ENCODE measurements at places on chromosomes 2 and 18.

DNA sequence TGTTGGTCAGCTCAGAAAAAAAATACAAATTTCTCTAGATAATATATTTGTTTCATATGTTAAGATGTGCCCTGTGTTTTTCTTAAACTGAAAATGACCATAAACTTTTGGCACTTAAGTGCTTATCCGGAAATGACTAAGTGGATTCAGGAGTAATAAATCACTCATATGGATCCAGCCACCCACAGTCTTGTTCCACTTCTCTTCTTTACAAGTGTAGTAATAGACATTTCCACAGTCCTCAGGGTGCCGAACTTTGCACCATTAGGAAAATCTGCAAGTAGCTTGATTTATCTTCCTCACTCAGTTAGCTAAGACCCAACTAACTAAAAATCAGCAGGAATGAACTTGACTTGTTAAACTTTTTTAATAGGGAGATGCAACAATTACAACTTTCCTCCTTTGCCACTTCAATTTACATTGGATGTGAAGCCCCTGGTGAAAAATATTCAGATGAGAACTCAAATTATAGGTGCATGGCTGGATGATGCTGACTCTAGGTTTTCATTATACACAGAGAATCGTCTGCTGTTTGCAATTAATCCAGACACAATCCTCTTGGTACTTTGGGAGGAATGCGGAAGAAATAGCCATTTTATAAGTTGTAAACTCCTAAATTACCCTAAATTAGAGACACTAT is 322.5 kb downstream of the ARHGAP15 start:
- DNase-seq = no peak

- DNase-seq = no peak
These were observed 679.2 kb downstream of the CNTNAP5 start for GRCh38 chr2:124704071-124704925.

DNA sequence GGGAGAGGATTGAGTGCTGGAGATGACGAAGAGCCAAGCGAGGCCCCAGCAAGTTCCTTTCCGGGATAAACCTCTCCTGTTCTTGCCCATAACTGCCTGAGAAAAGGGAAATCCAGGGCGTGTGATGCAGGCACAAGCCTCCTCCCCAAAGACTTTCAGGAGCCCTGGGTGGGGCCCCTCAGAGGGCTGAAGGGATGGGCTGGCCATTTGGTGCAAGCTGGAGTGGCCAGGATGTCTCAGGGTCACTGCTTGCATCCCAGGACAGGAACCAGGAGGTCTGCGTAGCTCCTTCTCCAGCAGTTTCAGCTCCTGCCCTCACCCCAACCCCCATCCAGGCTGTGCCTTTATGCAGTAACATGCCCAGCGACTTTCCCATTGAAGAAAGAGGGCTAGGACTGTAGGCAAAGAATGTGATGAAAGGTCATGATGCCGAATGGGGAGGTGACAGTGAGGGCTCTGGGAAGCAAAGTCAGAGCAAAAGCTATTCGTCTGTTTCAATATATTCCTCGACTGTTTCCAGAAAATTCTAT is 80.2 kb downstream of the PXDN start:
- DNase-seq = no peak

GRCh38 chr18:48919547-48919946 is 31.2 kb downstream of the SMAD7 start:
- DNase-seq = no peak

GRCh38 chr2:162301151-162301804 is 17.2 kb downstream of the IFIH1 start:
- DNase-seq = peak; percentile 63

DNA sequence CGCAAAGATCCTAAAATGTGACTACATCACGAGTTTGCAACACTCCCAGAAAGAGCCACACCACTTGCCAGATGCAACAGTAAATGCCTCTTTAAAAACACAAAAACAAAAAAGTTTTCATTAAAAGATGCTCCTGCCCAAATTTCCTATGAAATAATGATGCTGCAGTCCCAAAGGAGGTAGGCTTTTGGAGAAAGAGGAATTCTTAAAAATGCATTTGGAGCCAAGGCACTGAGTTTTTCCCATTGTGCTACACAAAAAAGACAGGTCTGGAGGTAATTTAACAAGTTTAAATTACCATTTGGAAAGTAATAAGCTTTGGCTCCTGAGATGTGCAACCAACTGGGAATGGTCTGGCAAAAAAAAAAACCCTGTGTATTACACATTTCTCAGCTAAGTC is 145.0 kb downstream of the PID1 start:
- no peak for DNase-seq

GRCh38 chr2:228767196-228767595 is 503.9 kb downstream of the PID1 start:
- no peak for DNase-seq

DNA sequence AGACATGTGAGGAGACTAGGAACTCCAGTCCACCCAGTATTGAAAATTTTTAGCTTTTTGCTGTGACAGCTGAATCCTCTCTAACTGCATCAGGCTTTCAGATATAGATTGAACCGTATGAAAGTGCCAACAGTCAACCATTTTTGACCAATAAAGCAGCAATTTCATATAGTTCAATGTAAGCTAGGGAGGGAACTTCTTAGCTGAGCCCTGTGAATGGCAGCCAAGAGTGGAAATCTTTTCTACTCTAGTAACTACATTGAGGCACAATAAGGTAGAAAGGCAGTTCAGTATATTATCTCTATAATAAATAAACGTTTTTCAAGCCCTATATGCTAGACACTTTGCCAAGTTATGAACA is 96.3 kb upstream of the TANK start:
- DNase-seq = no peak

DNA sequence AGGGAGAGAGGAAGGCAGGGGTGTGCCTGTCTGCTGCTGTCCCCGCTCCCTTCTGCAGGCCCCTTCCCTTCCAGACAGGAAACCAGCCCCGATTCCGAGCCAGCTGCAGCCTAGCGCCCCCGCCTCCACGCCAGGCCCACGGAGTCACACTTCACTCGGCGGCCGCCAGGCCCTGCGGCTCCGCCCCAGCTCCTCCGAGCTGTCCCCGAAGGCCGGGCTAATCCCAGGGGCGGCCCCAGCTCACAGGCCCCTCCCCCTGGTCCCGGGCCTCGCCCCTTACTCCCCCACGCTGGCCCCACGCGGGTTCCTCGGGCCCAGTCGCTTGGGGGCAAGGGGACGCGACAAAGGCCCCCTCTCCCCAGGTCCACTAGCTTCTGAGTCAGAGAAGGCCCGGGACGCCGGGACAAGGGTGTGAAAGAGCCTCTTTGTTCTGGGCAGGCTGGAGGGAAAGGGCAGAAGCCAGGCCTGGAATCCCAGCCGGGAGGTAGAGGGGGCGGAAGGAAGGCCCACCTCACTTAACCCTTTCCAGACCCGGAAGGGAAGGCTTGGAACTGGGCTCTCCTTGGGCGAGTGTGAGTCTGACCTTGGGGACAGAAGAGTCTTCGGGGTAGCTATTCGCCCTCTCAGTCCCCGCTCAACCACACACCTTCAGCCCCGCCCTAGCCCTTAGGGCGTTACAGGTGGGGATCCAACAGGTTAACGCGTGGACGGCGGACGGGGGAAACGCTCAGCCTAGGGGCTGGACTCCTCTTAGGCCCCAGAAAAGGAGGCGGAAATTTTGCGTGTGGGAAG is 1.2 kb downstream of the RTKN start:
- peak; percentile 47 for DNase-seq

- no peak for DNase-seq
These were observed 109.2 kb downstream of the MREG start for GRCh38 chr2:215904101-215904500.
